Mesenteric fat pad (tissue), 1 donor: ENCODE measurements at places on chromosomes 2 and 18. TPM values are rescaled to one million over a fixed set of nuclear protein-coding genes. Genes with fewer than 3 reads are reported as not detected.

MATN3 gene
- 1.2 TPM for total RNA-seq

MSTN gene
- 0.48 TPM for total RNA-seq

IL36G gene
- total RNA-seq: not detected

ASPRV1 gene
- 1.1 TPM for total RNA-seq

BOLL gene
- not detected for total RNA-seq

DNA sequence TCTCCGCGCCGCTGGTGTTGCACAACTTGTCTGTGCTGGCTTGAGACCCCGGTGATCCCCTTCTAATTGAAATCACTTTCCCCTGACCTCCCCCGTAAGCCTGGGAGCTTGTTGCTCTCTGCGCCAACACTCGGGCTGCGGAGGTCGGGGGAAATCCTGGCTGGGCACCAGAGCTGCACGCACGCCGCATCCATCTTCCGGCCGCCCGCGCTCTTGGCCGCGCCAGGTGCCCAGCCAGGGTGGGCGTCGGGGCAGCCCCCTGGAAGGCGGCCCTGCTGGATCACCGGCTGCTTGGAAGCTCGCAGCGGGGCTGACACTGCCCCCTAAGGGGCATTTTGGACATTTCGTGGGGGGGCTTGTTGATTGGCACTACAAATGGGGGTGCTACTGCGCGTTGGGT is 280.3 kb upstream of the SKOR2 start:
- no peak for DNase-seq

GRCh38 chr18:1559563-1559962 is 654.9 kb downstream of the ADCYAP1 start:
- DNase-seq: no peak

DNA sequence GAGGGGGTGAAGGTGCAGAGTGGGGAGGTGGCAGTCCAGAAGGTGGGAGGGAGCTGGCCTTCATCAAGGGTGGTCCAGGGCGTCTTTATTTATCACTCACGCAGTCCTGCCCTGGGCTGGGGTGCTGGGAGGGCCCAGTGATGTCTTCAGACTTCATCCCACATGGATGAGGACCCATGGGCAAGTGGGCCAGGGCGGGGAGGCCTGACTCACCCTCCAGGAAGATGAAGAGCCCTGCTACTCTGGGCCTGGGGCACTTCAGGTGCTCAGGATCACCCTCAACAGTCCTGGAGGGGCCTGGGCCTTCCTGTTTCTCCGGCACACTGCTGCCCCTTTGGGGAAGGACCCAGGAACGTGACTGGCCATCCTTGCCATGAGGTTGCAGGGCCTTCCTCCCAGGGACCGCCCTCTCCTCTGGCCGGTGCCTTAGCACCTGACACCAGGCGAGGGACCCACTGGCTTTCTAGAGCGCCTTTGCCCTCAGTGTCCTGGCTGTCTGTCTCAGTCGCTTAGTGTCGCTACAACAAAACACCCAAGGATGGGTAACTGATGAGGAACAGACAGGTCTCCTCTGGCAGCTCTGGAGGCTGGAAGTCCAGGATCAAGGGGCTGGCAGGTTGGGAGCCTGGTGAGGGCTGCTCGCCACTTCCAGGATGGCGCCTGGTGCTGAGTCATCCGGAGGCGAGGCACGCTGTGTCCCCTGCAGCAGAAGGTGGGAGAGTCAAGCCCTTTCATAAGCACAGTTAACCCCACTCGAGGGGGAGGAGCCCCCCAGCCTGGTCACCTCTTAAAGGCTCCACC is 57.8 kb upstream of the HS6ST1 start:
- DNase-seq: peak; percentile 87

GRCh38 chr18:48879008-48879431 is 71.7 kb downstream of the SMAD7 start:
- no peak for DNase-seq

- no peak for DNase-seq
These were observed 121.4 kb upstream of the COL3A1 start for GRCh38 chr2:188852772-188853171.

DNA sequence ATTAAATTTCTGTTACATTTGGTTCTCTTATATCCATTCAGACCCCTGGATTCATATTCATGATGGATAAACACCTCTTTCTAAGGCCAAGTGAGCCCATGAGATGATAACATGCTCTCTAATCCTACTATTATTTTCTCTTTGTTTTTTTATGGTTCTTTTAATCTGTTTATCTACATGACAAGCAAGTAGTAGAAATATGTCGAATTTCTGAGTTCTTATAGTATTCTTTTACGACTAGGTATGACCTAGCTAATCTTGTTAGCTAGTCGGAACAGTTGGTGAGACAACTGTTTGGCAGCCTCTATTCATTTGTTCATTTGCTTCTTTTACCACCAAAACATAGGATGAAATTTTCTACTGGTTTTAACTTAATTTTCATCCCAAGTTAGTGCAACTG is 98.1 kb upstream of the SCG2 start:
- no peak for DNase-seq

DNA sequence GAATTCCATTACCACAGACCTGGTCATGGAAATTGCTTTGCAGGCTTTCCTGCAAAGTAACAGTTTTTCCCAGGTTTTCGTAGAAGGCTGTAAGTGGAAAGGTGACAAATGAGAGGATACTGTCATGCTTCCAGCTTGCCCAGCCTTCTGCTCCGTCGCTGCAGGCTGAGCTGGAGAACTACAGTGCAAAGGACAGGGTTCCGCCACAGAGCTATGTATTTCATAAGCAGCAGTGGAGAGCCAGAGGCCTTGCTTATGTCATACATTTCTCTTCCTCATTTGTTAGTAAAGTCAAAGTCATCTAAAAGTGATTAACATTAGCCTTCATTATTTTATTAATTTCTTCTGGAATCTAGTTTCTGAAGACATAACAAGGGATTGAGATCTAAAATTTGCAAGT is 72.9 kb upstream of the RBM44 start:
- DNase-seq: no peak

DNA sequence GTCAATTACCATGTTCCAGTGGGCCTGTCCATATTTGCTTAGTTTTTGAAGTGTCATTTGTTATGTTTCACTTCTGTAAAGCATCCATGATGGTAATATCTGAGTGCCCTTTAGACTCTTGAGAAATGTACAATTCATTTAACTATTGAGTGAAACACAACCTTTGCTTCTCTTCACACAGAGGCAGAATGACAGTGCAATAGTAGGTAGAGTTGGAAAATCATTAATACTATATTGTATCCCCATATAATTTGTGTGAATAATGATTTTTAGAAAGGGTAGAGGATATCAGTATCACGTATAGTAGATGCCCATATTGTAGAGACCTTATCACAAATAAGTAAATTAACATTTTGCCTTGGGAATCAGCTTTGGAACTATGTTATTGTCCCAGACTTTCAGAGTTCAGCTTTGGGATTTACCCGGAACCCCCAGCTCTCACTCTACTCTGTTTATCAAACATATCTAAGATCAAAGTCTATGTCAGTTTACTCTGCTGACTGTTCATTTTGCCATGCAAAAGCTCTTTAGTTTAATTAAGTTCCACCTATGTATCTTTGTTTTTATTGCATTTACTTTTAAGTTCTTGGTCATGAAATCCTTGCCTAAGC is 172.7 kb upstream of the NOL4 start:
- no peak for DNase-seq

- no peak for DNase-seq
These were observed 152.3 kb downstream of the MEIS1 start for GRCh38 chr2:66587216-66587615.

DNA sequence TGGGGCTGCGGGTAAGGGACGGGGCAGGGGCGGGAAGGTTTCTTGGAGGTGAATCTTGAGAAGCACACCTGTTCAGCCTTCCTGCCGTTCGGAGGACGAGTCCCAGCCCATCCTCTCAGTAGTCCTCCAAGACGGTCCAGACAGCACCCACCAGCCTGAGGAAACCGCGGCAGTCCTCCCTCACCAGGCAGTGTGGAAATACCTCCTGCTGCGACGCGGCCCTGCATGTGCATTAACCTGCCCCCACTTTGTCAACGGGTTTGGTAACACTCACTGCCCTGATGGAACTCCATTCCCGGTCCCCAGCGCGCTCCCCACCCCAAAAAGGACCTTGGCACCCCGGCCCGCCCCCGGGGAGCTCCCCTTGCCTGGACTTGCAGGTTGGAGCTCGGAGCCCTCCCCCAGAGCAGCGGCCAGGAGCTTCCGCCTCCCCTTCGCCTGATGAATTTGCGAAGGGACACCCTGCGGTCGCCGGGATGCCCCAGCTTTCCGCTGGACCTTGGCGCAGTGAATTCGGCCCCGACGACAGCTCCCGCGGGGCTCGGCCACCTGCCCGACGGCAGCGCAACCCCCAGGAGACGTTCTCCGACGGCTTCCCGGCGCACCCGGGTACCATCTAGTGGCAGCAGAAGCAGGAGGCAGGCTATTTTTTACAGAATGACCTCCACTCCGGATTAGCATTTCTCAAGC is 31.5 kb downstream of the ACVR1C start:
- DNase-seq: no peak

GRCh38 chr2:131153529-131153928 is 48.4 kb downstream of the PLEKHB2 start:
- no peak for DNase-seq

GRCh38 chr18:22189449-22190166 is 20.2 kb downstream of the GATA6 start:
- DNase-seq: no peak

DNA sequence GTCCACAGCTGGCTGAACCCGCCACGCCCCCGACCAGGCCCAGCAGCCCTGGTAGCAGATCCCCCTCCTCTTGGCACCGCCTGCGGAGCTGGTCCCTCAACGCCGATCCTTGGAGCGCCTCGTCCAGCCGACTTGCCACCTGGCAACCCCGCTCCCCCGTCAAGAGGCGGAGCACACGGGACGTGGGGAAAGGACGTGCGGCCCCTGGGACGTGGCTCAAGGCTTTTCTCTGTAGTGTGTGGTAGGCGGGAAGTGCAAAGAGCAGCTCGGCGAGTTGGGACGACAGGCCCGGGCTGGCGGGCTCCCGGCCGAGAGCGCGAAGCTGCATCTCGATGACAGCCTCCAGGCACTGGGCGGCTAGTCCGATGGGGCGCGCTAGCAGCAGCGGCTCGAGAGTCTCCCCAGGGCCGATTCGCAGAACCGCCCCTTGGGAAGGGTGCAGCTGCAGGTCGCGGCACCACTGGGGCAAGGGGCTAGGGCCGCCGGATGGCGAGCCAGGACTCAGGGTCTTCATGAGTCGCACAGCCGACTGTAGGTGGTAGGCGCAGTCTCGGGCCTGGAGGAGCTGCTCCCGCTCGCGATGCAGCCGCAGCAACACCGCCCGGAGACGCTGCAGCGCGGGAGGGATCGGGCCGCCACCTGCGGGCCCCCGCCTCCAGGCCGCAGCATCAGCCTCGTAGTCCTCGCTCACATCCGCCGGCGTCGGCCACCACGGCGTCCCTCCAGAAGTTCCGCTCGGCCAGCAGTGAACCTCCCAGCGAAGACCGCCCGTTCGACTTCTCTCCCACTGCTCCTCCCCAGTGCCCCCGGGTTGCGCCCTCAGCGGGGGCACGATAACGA is 617 bp downstream of the CCDC142 start:
- DNase-seq: no peak

GRCh38 chr18:32175265-32175664 is 14.6 kb upstream of the MEP1B start:
- no peak for DNase-seq

DNA sequence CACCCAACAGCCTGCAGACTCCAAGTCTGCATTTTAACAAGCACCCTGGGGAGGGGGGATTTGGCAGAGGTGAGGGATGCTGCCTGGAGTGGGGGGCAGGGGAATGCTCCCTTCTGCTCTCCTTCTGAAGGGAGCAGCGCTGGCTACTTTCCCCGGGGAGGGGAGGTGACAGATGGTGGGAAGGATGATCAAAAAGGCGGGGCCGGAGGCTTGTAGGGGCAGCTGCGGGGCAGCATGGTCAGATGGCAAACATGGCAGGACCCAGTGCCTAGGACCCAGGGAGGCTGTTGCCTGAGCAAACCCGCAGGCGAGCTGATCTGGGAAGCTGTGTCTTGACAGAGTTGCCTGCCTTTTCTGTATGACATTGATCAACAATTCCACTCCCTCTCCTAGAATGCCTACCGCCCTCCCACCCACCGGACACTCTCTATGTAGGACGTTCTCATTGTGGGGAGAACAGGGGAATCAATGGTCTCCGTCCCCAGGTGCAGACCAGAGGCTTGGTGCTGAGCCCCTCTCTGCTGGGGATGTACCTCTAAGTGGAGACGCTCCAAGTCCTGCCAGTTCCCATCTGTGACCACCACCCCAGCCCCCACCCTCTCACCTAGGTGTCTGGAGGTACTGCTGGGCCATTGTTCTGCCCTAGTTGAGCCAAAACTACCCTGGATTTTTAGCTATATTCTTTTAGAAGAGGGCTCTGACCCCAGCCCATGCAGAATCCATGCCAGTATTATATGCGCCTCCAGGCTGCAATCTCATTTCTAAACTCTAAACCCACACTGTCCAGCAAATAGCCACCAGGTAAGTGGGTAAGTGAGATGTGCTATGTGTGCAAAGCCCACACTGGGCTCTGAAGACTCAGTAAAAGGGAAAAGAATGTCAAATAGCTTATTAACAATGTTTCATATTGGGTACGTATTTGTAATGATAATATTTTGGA is 89.7 kb upstream of the SEC11C start:
- peak; percentile 86 for DNase-seq
